Esophagus muscularis mucosa (tissue), 4 donors: ENCODE measurements at places on chromosomes 1 and 21. TPM values are rescaled to one million over a fixed set of nuclear protein-coding genes. Genes with fewer than 3 reads are reported as not detected.

DNA sequence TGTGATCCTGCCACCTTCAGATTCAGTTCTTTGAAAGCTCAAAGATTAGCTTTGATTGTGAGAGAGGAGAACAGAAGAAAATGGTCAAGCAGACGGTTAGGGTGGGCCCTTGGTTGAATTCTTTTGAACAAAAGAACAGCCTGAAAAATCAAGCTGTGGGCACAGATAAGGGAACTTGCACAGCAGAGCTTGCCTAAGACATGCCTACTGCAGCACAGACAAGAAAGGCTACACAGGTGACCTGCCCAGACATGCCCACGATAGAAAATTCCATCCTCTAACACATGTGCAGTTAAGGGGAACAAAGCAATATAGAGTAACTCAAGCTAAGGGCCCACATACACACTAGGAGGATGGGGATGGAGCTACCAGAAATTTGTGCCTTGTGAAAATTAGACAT is 512.5 kb upstream of the LRRC7 start:
- no peak for DNase-seq

DNA sequence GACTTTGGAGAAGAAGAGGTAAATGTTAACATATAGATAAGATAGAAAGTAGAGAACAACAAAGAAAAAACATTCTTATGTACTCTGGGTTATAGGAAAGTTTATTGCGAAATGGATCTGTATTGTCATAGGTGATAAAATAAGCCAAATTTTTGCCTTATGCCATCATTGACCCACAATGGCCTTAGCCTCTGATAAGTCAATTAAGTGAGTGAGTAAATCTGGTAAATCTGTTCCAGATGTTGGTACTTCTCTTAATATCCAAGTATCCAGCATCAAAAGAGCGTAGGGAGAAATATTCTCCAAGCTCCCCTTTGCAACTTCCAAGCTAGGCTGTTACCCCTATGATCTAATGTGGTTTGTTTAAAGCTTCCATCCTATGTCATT is 38.3 kb upstream of the CLCA4 start:
- no peak for DNase-seq

- no peak for DNase-seq
These were observed 49.2 kb downstream of the SLC37A1 start for GRCh38 chr21:42562816-42563215.

DIP2A gene
- total RNA-seq = 30.7 TPM

DNA sequence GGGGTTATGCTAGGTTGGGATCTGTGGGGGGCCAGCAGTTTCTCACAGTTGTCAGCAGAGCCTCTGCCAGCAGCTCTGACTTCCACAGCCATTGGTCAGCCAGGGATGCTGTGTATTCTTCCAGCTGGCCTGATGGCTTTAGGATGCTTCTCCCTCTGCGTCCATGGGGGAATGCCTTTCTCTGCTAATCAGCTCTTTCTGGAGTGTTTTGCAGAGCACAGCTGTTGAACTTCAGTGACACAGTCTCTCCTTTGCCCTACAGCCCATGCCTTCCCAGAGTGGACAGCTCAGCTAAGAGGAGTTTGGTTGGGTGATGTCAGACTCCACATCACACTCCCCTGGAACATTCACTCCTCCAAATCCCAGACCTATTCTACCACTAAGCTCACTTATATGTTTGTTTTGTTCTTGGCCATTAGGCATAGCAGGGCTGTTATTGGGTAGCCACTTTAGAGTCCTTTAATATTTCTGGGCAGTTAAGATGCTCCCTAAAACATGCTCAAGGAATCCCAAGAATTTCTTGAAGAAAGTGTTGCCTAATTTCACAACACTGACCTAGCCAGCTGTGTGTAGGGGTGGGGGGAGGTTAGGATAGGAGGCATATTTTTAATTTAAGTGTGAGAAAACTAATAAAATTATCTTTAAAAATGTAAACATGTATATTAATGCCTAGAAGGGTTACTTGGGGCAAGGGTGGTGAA is 75.3 kb upstream of the KIAA0040 start:
- DNase-seq = peak; percentile 94

C4BPB gene
- total RNA-seq = not detected

CFAP107 gene
- not detected for total RNA-seq

- DNase-seq = no peak
These were observed 205.5 kb downstream of the RPS6KC1 start for GRCh38 chr1:213256438-213257087.

- DNase-seq = no peak
These were observed 917.9 kb upstream of the B3GALT2 start for GRCh38 chr1:194104247-194104844.

- DNase-seq = no peak
These were observed 20.5 kb downstream of the ROR1 start for GRCh38 chr1:63794354-63794753.

CLCA4 gene
- total RNA-seq = 1.4 TPM

DNA sequence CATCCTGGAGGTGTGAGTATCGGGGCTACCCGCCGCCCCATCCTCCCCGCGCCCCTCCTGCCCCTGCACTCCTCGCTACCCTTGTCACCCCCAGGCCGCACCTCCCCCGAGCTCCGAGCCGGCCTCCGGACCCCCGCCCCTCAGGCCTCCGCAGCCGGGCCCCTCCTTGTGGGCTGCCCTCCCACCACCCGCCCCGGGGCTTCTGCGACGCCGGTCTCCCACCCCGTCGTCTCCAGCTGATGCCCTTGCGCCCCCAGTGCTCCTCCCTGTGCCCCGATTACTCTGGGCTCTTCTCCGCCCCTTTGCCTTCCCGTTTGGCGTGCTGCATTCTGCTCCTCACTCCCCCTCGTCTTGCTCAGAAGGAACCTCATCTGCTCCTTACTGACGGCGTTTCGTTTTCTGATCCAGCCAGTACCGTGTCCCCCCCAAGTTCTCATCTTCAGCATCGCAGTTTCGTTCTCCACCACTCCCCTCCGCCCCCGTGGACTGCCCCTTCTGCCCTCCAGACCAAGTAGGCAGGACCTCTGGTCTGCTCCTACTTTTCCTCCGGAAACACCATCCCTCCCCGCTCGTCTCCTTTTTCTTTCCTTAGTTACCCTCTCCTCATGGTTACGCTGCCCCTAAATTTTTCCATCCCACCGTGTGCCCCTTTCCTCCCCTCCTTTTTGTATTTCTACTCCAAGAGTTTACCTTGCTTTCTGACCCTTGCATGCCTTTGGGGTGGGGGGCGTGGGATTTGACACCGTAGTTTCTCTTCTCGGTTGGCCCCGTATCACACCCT is 841 bp downstream of the SNX27 start:
- no peak for DNase-seq

GRCh38 chr1:39158327-39159086 is 46.0 kb upstream of the MACF1 start:
- no peak for DNase-seq

TMEM51 gene
- 17.2 TPM for total RNA-seq

LENEP gene
- total RNA-seq = not detected

DNA sequence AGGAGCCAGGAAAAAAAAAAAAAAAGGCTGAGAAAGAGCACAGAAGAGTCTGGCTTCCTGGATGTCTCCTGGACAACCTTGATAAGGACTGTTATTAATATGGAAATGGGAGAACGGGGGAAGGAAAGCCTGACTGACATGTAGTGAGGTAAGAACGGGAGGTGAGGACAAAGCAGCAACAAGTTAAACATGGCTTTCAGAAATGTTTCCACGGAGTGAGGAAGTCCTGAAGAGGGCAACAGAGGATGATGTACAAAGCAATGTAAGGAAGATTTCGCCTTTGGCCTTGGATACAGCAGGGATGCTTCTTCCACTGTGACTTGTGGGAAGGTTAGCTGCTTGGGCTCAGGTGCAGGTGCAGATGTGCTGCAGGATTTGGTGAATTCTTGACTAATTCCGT is 11.9 kb upstream of the NIBAN1 start:
- DNase-seq = no peak

- no peak for DNase-seq
These were observed 105.8 kb downstream of the OMA1 start for GRCh38 chr1:58440696-58441095.

SEMA4A gene
- 4.1 TPM for total RNA-seq

DNA sequence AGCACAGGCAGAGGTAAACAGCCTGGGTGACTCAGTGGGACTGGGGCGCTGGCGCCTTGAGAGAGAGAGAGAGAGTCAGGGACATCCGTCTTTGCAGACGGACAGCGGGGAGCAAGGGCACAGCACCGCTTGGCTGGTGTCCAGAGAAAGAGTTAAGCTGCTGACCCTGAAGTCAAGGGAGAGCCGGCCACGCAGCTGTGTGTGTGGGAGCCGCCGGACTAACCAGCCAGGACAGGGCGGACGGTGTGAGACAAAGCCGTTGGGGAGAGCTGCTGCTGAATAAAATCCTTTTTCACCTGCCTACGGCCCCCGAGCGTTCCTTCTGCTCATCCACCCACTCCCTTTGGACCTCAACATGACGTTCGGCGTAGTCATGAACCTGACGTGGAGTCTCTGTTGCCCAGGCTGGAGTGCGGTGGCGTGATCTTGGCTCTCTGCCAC is 14.5 kb downstream of the CFAP74 start:
- DNase-seq = no peak

GRCh38 chr1:169731446-169731845 is 2.4 kb downstream of the SELE start:
- no peak for DNase-seq

DNA sequence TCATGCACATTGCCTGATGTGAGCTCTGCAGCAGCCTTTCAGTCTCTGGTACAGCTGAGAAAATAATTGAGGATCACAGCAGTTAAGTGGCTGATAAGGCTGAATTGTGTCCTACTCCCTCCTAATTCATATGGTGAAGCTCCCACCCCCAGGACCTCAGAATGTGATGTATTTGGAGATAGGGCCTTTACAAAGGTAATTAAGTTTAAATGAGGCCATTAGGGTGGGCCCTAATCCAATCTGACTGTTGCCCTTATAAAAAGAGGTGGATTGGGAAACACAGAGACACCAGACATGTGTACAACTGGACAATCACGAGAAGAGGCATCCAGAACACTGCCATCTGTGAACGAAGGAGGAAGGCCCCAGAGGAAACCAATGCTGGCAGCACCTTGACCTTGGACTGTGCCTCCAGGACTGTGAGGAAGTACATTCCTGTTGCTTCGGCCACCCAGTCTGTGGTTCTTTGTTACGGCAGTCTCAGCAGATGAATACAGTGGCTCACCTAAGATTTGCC is 148.1 kb downstream of the TRABD2B start:
- no peak for DNase-seq

UBXN10 gene
- total RNA-seq = 12.2 TPM

DNA sequence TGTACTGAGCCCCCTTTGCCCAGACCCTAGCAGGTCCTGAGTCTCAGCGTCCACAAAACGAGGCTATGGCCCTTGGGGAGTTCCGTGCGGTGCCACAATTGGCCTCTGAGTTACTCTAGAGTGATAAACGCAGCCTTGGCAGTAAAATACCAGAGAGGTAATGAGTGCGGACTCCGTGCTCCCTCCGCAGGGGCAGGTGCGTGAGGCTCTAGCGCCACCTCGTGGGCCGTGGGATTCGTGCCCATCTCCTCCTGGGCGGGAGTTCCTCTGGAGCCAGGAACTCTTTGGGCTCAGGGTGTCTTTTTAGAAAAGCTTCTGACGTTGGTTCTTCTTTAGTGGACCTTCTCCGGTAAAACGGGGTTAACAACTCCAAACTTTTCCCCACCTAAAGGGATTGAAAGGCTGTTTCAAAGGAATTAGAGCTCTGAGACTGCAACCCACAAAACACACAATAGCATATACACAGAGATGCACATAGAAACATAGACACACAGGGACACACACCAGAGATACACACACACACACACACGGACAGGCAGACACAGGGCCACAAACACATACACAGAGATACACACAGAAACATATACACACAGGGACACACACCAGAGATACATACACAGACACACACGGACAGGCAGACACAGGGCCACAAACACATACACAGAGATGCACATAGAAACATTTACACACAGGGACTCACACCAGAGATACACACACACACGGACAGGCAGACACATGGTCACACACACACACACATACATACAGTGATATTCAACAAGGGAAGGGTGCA is 99.4 kb downstream of the KCNJ15 start:
- DNase-seq = no peak

- DNase-seq = no peak
These were observed 9.3 kb upstream of the FAM89A start for GRCh38 chr1:231049121-231049979.

C1QB gene
- total RNA-seq = 583 TPM

- DNase-seq = no peak
These were observed 9.4 kb downstream of the MAN1C1 start for GRCh38 chr1:25626018-25626417.

ENAH gene
- total RNA-seq = 204 TPM

ZYG11A gene
- not detected for total RNA-seq

PRAMEF18 gene
- total RNA-seq = not detected

FBXO2 gene
- 12.0 TPM for total RNA-seq
